ENCODE measurements at places on chromosomes 13 and 19.

GRCh38 chr13:95704510-95704909, 27.6 kb downstream of the DNAJC3 start:
- no peaks in the 10 kb centered on the region for H3K27me3 ChIP-seq
- no peaks in the 10 kb centered on the region for H3K4me1 ChIP-seq
- no peak for DNase-seq
- H3K27ac ChIP-seq, result no peak overlapping the region

DNA sequence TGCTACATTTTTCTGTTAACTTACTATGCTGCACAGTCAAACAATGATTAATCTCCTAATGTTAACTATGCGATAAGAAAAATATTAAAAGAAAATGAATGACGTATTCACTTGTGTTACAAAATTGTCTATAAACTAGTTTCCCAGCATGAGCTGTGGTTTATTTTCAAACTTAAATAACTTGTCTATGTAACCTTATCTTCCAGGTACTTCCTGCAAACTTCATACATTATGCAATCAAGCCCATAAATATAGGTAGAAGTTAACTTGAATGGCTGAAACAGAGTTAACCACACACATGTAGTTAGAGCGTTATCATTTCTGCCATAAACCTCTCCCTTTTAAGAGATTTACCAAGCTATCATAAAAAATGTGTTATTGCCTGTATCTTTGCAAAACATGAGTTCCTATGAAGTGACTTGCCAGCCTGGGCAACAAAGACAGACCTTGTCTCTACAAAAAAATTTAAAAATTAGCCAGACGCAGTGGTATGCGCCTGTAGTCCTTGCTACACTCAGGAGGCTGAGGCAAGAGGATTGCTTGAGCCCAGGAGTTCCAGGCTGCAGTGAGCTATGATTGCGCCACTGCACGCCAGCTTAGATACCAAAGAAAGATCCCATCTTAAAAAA, 17.7 kb upstream of the KLF5 start:
- no peak overlapping the region for H3K27ac ChIP-seq
- DNase-seq, result no peak
- H3K27me3 ChIP-seq, result no peaks in the 10 kb centered on the region
- no peak overlapping the region for H3K4me3 ChIP-seq
- H3K4me1 ChIP-seq, result no peaks in the 10 kb centered on the region

GRCh38 chr13:48507021-48507420, 25.9 kb downstream of the RCBTB2 start:
- H3K27me3 ChIP-seq, result no peaks in the 10 kb centered on the region

- H3K27me3 ChIP-seq, result no peaks in the 10 kb centered on the region
- no peaks in the 10 kb centered on the region for H3K4me1 ChIP-seq
- no peaks in the 10 kb centered on the region for H3K36me3 ChIP-seq
- no peak overlapping the region for H3K4me3 ChIP-seq
- no peak for DNase-seq
These were observed 34.3 kb downstream of the ZNF536 start for GRCh38 chr19:30406220-30407067.

GRCh38 chr19:3481241-3482090, 1.1 kb upstream of the SMIM24 start:
- H3K4me1 ChIP-seq, result peaks cover 9% of the 10 kb centered on the region
- no peaks in the 10 kb centered on the region for H3K36me3 ChIP-seq
- no peak for DNase-seq
- H3K27ac ChIP-seq, result no peak overlapping the region
- H3K4me3 ChIP-seq, result no peak overlapping the region

DNA sequence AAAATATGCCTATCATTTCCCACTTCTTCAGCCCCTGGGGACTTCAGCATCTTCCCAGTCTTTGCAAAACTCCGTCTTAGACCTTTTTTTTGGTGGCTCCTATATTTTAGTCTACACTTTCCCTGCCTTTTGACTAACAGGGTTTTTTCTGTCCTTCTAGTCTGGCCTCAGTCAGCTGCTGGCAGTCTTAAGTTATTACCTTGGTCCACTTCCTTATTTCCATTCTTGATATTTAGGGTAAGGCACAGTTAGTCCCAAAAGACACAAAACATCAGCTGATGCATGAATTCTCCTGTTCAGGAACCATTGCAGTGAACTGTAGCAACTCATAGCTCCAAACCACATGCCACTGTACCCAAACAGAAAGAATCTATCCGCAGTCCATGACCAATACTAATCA, 234.6 kb upstream of the RFC3 start:
- no peak for DNase-seq
- no peak overlapping the region for H3K27ac ChIP-seq
- H3K4me3 ChIP-seq, result no peak overlapping the region
- H3K36me3 ChIP-seq, result no peaks in the 10 kb centered on the region

DNA sequence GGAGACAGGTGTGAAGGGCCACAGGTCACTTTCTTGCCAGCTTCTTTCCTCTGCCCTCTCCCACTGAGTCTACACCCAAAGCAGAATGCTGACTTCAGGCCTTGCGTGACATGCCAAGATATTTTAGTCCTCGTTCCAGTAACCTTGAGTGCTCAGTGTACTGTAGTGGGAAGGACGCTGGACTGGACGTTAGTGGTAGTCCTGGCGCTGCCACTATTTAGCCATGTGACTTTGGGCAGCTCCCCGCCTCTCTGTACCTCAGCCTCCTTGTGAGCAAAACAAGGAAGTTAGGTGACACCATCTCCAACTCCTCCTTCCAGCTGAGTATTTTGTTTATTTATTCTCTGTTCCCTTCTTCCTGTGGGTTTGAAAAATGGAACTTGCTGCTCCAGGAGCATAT, 86.1 kb downstream of the FRY start:
- no peaks in the 10 kb centered on the region for H3K4me1 ChIP-seq
- H3K27me3 ChIP-seq, result no peaks in the 10 kb centered on the region
- peak; percentile 65 for DNase-seq
- no peaks in the 10 kb centered on the region for H3K36me3 ChIP-seq
- peak overlapping the region; percentile 68 for H3K27ac ChIP-seq

- peaks cover 4% of the 10 kb centered on the region for H3K36me3 ChIP-seq
- no peak overlapping the region for H3K4me3 ChIP-seq
- H3K27me3 ChIP-seq, result no peaks in the 10 kb centered on the region
- DNase-seq, result no peak
These were observed 10.6 kb downstream of the FZR1 start for GRCh38 chr19:3516675-3517207.

GRCh38 chr13:97342136-97342535, 91.8 kb upstream of the RAP2A start:
- H3K27me3 ChIP-seq, result no peaks in the 10 kb centered on the region
- peak overlapping the region; percentile 6 for H3K27ac ChIP-seq

DNA sequence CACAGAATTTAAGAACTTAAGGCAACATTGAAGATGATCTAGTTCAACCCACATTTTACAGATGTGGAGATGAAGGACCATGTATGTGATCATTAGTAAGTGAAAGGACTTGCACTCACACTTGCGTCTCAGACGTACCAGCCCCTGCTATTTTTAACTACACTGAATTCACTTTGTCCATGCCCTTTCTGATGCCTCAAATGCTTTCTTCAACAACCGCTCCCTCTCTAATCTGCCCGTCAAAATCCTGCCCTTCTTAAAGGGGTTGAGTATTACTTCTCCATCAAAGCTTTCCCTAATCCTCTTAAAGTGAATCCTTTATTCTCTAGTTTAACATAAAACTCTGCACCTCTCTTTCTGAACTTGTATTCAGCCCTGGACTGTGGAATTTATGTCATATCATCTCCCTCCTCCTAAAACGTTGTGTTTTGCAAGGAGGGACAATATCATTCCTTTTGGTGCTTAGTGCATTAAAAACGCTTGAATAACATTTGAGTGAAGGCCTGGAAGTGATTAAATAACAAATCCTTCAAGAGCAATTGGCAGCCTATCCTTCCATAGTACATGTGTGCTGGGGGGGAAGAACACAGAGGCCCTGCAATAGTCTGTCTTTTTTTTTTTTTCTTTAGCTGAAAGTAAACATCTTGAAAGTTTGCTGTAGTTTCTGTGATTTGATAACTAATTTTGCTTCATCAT, 493.3 kb downstream of the LMO7 start:
- H3K4me3 ChIP-seq, result no peak overlapping the region
- peaks cover 3% of the 10 kb centered on the region for H3K4me1 ChIP-seq
- no peak overlapping the region for H3K27ac ChIP-seq

DNA sequence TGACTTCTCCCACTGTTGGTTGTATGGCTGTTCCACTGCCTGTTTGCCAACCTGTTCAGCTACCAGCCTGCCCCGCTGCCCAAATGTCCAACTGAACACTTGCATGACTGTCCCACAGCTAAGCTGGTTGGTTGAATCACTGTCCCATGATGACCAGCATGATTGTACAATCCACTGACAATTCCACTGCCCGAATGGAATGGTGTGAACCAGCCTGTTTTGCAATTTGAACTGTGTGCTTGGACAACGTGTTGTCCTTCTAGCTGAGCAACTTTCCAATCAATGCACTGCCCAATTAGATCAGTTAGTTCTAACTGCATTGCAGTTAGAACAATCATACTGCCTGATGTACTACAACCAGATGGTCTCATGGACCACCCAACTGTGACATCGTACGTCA, 8.7 kb downstream of the ADAMTS10 start:
- peaks cover 3% of the 10 kb centered on the region for H3K4me1 ChIP-seq
- DNase-seq, result no peak
- H3K36me3 ChIP-seq, result peaks cover 86% of the 10 kb centered on the region
- no peak overlapping the region for H3K4me3 ChIP-seq

DNA sequence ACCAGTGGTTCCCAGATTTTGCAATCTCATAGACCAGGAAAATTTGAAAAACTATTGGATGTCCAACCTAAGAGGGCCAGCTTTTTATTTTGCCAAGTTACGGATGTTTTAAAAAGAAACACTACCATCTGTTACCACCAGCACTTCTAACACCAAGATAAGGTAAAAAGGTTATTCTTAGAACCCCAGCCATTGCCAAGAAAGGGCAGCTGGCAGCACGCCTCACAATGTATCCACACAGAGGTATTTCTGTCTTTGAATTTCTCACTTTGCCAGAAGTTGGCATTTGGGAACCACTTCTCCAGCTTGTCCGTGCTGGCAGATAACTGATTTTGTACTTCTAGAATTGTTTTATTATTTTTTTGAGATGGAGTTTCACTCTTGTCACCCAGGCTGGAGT, 28.7 kb downstream of the CAPN12 start:
- no peak overlapping the region for H3K4me3 ChIP-seq
- DNase-seq, result peak; percentile 91
- H3K36me3 ChIP-seq, result peaks cover 61% of the 10 kb centered on the region
- H3K4me1 ChIP-seq, result peaks cover 16% of the 10 kb centered on the region
- H3K27ac ChIP-seq, result peak overlapping the region; percentile 91
- H3K27me3 ChIP-seq, result no peaks in the 10 kb centered on the region

DNA sequence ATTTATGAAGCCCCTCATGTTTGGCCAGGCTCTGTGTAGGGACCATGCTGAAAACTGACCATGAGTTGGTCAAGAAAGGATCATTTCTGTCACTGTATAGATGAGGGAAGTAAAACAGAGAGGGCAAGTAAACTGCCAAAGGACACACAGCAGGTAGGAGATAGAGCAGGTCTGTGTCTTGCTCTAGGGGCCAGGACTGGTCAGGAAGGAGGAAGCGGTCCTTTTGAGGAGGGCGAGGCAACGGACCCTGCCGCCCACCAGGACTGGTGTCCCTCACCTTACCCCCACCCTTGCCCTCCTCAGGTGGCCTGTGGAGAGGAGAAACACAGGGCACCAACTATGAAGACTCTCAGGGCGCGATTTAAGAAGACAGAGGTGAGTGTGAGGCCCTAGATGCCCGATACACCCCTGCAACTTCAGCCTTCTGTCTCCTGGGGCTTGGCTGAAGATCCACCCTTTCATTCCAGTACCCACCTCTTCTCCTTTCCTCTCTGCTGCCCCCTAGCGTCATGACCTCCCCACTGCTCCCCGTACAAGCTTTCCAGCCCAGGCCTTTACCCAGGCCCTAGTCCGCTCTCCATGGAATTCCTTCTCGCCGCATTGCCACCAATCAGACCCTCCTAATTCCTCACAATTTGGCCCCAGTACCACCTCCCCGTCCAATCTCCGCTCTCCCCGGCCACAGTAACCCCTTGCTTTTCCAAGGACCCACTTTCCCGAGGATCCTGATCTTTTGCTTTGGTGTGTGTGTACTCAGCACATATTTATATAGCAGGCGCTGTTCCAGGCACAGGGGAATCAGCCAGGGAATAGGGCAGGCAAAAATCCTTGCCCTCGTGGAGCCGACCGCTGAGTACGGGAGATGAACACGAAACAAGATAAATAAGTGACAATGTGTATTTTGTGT, 3.9 kb downstream of the ANKRD24 start:
- H3K27me3 ChIP-seq, result peaks cover 25% of the 10 kb centered on the region
- DNase-seq, result no peak
- peaks cover 12% of the 10 kb centered on the region for H3K4me1 ChIP-seq
- no peaks in the 10 kb centered on the region for H3K36me3 ChIP-seq

- H3K4me1 ChIP-seq, result peaks cover 6% of the 10 kb centered on the region
- no peak overlapping the region for H3K4me3 ChIP-seq
- no peak for DNase-seq
- no peaks in the 10 kb centered on the region for H3K27me3 ChIP-seq
- H3K36me3 ChIP-seq, result no peaks in the 10 kb centered on the region
These were observed 209.4 kb downstream of the ITGBL1 start for GRCh38 chr13:101661839-101662238.

GRCh38 chr13:53601113-53601512, 572.5 kb downstream of the OLFM4 start:
- no peak overlapping the region for H3K27ac ChIP-seq
- H3K27me3 ChIP-seq, result no peaks in the 10 kb centered on the region
- no peak overlapping the region for H3K4me3 ChIP-seq
- no peaks in the 10 kb centered on the region for H3K4me1 ChIP-seq
- DNase-seq, result no peak

DNA sequence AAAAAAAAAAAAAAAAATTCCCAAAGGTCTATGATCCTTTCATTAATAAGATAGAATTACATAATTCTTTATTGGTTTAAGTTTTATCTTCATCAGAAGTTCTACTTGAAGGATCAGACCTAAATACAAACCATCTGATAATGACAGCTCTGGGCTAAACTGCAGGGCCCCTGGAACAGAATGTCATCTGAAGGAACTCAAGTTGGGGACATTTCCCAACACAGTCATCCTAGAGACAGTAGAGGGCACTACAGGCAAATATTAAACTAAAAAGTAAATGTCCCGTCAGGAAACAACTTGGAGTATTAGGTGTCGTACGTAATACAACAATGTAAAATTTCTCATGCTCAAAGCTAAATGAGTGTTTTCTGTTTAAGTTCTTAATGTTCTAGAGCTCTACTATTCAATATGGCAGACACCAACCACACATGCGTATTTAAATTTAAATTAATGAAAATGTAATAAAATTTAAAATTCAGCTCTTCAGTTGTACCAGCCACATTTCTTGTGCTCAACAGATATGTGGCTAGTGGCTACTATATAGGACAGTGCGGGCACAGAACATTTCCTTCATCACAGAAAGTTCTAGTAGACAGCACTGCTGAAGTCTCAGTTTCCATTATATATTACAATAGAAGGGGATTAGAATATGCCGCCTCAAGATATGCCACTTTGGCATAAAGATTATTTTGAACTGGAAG, 21.8 kb upstream of the NAXD start:
- H3K36me3 ChIP-seq, result no peaks in the 10 kb centered on the region
- H3K4me1 ChIP-seq, result no peaks in the 10 kb centered on the region
- no peak overlapping the region for H3K4me3 ChIP-seq
- H3K27ac ChIP-seq, result no peak overlapping the region
- DNase-seq, result no peak

- H3K27ac ChIP-seq, result no peak overlapping the region
- no peak overlapping the region for H3K4me3 ChIP-seq
- peaks cover 53% of the 10 kb centered on the region for H3K4me1 ChIP-seq
- H3K36me3 ChIP-seq, result no peaks in the 10 kb centered on the region
These were observed 903 bp downstream of the TLE6 start for GRCh38 chr19:2978166-2978767.
